Fibroblast of pulmonary artery (primary cell): ENCODE measurements at places on chromosomes 13 and 19.

- DNase-seq = no peak
These were observed 29.1 kb upstream of the PCDH9 start for GRCh38 chr13:67259208-67259607.

GRCh38 chr13:65387743-65388347 is 1842.3 kb downstream of the PCDH9 start:
- DNase-seq = no peak

DNA sequence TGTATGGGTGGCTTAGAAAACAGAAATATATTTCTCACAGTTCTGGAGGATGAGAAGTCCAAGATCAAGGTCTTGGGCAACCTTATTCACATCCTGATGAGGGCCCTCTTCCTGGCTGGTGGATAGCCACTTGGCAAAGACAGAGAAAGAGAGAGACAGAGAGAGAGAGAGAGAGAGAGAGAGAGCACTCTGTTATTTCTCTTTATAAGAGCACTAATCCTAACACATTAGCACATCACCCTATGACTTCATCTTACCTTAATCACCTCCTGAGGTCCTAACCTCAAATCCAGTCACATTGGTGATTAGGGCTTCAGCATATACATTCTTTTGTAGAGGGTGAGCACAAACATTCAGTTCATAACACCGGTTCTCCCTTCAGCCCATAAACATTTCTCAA is 430.3 kb downstream of the EFNB2 start:
- no peak for DNase-seq

GRCh38 chr13:30847650-30848307 is 58.3 kb upstream of the MEDAG start:
- DNase-seq = peak; percentile 99

DNA sequence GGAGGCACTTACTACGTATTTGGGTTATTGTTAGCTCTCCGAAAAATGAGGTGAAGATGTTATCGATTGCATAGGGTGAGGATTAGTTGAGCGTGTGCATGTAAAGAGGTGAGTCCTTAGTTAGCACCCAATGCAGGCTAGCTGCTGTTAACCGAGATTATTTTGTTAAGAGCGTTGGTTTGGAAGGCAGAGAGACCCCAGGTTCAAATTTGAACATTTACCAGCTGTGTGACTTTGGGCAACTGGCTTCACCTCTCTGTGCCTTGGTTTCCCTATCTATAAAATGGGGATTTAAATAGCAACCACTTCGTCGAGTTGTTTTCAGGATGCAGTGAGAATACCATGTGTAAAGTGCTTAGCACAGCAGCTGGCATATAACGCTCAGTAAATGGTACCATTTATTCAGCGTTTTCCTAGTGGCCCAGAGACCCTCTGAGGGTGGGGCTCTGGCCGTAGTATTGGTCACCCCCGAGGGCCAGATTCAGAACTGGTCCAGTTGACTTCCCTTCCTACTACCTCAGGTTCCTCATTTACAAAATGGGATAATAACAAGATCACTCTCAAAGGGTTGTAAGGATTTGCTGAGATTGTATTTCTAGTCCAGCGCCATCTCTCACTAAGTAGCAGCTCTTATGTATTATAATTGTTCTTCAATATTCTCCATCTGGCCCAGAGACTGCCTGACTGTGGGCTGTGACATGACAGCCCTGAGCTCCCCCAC is 887 bp downstream of the SIPA1L3 start:
- DNase-seq = peak; percentile 4

DNA sequence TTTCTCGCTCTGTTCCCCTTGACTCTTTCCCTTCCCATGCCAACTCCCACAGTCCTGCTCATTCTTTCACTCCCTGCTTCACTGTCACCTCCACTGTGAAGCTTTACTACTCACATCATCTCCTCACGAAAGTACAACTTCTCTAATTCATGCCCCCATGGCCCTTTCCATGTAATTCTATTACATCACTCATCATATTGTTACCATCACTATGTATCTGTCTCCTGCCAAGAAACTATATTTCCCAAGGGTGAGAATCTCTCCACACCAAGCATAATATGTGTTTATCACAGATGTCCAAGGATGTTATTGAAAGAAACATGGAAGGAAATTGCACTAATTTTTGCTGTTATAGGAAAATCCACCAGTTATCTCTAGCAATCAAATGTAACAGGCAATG is 37.2 kb upstream of the LRCH1 start:
- DNase-seq = no peak

GRCh38 chr19:53812335-53812734 is 11.8 kb downstream of the NLRP12 start:
- DNase-seq = no peak

- no peak for DNase-seq
These were observed 74.0 kb downstream of the PCDH9 start for GRCh38 chr13:67155898-67156722.

DNA sequence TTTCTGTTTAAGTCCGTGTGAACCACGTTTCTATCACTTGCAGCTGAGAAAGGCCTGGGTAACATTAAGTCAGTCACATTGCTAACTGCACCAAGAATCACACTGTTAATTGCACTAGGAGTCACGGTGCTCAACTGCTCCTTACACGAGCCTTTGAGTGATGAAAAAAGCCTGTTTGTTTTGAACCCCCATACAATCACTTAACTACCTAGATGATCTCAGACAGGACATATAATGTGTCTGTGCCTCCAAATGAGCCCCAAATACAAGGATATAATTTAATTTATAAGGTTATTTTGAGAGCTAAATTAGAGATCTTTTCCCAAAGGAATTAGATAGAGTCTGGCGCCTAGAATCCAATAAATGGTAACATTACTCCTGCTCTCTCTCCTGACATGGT is 84.1 kb downstream of the MIPEP start:
- DNase-seq = no peak

DNA sequence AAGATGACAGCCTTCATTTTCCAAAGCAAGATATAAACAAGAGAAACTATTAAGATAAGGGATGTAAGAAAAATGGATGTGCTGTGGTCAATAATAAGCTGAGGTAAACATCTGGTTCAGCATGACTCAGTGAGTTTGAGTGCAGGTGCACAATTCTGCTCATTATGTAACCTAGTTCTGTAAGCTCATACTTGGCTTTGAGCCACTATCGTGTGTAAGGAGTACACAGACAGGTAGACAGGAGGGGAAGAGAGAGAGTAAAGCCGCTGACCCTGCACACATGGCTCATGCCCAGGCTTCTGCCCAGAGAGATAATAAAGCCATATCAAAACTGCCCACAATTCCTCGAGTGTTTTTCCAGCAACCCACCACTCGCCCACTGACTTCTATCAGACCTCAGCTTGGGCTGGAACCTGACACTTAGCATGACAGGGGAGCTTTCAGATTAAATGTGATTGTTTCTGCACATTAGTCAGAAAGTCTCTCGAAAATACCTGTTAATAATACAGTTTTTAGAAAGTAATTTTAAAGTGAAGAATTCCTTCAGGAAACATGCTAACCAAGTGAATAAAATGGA is 51.7 kb downstream of the ZNF91 start:
- DNase-seq = no peak

- peak; percentile 55 for DNase-seq
These were observed 636.1 kb upstream of the GPC6 start for GRCh38 chr13:92590503-92590908.

- no peak for DNase-seq
These were observed 198.4 kb downstream of the GPC5 start for GRCh38 chr13:91596842-91597241.

- DNase-seq = peak; percentile 65
These were observed 19.9 kb downstream of the ZSWIM9 start for GRCh38 chr19:48190288-48190884.

GRCh38 chr13:100443998-100444328 is 144.6 kb downstream of the GGACT start:
- DNase-seq = no peak

- no peak for DNase-seq
These were observed 165.8 kb downstream of the DCLK1 start for GRCh38 chr13:35965226-35965927.

GRCh38 chr13:114143806-114144605 is 11.6 kb upstream of the RASA3 start:
- no peak for DNase-seq

GRCh38 chr13:113365583-113365970 is 1.6 kb upstream of the GRTP1 start:
- DNase-seq = no peak

DNA sequence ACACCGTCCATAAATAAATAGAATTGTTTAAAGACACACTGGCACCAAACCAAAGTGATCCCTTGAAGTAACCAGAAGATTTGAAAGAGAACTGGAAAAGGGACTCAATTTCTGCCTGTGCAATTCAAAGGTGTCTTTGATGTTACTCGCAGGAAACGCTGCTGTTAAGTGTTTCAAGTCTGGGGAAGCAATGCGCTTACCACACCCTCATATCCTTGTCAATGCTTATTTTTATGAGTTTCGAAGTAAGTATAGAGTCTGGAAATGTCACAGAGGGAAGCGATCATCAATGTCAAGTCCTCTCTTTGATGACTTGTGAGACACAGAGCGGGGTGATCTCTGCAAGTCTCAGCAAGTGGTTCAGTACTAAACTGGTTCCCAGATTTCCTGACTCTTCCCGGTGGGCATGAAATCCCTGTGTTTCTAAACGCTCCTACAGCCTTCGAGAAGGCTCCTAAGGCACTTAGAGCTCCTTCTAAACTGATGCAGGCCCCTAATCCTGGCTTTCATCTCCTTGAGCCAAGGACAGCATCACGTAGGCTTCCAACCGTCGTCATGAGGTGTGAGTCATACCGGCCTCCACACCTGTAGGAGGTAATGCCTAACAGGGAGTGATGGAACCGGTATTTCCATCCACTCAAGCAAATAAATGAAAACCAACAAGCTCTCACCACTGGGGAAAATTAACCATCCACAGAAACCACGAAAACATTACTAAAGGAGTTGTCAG is 22.8 kb downstream of the SYDE1 start:
- no peak for DNase-seq

GRCh38 chr13:61738236-61738750 is 322.6 kb upstream of the PCDH20 start:
- DNase-seq = no peak

- no peak for DNase-seq
These were observed 12.2 kb downstream of the NFIX start for GRCh38 chr19:13007292-13008045.

DNA sequence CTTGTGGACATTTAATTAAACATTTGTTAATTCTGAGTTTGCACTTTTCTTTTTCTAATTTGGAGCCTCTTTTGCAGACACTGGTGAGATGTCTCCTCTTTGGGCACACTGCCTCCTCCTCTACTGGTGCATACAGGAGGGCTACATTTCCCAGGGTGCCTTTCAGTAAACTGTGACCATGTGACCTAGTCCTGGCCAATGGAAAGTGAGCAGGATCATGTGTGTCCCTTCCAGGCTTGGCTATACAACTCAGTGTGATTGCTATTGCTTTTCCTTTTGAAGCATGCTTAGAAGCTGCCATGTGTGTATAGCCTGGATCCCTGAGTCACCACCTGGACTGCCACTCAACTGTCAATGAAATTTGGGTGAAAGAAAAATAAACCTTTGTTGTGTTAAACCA is 4.5 kb downstream of the IZUMO2 start:
- DNase-seq = no peak

DNA sequence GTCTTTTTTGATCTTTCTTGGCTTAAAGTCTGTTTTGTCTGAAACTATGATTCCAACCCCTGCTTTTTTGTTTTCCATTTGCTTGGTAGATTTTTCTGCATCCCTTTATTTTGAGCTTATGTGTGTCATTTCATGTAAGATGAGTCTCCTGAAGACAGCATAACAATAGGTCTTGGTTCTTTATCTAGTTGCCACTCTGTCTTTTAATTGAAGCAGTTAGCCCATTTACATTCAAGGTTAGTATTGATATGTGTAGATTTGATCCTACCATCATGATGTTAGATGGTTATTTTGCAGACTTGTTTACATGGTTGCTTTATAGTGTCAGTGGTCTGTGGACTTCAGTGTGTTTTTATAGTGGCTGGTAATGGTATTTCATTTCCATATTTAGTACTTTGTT is 1678.9 kb downstream of the PCDH9 start:
- no peak for DNase-seq
